ENCODE measurements at places on chromosomes 2 and 18.
A peak's percentile ranks its signal among the peaks of the same experiment; 100 is the strongest.

- no peak for DNase-seq
Measured at GRCh38 chr2:218152777-218153176, 14.0 kb downstream of the CXCR1 start.

DNA sequence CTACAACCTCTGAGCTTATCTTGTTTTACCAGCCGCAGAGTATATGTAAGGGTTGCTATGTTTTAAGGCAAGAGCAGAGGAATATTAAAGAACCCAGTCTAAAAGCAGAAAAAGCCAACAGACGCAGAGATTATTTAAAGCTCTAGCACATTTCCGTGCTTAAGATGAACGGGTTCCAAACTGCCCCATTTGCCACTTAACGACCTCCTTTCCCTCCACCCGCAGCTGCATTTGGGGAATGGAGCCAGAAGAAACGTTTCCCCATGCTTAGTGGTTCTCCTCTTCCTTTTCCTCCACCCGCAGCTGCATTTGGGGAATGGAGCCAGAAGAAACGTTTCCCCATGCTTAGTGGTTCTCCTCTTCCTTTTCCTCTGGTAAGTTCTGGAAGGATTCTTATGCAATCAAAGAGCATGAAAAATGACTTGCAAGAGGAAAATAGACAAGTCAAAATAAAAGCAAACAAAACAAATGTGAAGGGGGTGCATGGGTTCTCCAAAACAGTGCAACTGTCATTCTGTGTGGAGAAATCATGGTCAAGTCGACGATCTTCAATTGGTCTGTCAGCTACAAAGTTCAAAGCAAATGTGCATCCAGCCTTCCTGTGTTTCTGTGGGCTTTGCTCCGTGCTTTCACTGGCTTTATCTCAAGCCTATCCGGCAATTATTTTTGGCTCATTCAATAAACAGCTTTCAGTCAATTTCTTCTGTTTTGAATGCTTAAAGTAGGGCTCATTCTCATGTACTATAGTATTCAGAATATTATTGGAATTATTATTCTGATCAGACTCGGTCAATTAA is 57.8 kb downstream of the DIPK1C start:
- DNase-seq = no peak

- DNase-seq = no peak
Measured at GRCh38 chr18:61556862-61557261, 223.6 kb downstream of the CDH20 start.

- no peak for DNase-seq
Measured at GRCh38 chr2:109528811-109529501, 84.8 kb downstream of the SEPTIN10 start.

GRCh38 chr2:84442888-84443287 is 16.2 kb downstream of the SUCLG1 start:
- no peak for DNase-seq

DNA sequence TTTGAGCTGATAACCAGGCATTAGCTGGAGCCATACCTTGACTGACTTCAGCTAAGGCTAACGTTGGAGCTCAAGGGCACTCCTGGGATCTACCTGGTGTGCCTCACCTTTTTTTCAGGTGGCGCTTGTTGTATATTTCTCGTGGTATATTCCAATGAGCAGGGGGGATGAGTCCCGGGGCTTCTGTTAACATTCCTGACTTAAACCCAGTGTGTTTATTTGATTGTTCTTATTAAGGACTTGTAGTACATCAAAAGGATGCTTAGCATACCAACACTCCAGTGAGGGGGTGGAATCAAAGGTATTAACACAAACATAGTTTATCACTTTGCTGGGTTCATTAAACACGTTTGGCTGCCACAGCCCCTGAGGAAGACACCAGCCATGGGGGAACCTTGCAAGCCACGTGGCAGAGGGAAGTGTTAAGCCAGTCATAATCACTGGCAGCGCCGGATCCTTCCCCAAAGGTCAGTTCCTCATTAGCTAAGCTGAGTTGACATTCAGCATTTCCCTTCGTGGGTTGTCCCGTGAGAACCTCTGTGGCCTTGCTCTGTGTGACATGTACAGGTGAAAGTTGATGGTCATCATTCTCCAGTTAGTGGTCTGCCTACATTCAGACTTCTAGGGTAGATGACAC is 119.5 kb upstream of the MCFD2 start:
- DNase-seq = no peak

DNA sequence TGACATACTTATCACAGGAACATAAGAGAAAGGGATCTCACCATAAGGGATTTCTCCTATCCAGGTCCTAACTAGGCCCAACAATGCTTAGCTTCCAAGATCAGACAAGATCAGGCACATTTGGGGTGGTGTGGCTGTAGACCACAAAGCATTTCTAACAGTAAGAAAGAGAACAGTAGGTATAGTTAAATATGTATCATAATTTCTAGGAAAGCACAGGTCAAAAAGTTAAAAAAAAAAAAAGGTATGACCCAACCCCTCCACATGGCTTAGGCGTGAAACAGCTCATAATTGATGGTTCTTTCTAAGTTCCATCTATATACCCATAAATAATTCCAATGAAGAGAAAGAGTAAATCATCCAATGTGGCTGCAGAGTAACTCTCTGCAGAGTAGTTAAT is 6.9 kb downstream of the PRKD3 start:
- no peak for DNase-seq

DNA sequence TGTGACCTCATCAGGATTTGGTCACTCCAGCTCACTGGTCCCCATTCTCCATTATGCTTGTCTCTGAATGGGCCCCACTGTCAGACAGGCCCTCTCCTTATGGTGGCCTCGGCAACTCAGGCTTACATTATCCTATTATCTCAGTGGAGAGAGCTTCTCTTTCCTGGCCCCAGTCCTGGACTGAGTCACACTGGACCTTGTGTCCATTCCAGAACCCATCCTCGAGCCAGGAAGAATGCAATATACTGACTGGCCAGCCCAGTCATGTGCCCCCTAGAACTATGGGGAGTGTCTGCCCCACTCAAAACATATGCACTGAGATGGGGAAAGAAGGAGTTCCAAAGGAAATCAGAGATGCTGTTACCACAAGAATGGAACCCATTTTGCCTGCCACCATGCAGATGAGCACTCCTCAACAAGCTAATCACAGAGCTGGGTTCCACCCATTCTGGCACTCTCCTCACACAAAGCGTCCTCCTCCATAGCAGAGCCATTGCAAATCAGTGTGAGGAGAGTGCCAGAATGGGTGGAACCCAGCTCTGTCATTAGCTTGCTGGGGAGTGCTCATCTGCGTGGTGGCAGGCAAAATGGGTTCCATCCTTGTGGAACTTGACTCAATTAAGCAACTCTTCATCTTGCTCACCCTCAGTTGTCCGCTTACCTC is 71.9 kb downstream of the CHRNA1 start:
- no peak for DNase-seq

DNA sequence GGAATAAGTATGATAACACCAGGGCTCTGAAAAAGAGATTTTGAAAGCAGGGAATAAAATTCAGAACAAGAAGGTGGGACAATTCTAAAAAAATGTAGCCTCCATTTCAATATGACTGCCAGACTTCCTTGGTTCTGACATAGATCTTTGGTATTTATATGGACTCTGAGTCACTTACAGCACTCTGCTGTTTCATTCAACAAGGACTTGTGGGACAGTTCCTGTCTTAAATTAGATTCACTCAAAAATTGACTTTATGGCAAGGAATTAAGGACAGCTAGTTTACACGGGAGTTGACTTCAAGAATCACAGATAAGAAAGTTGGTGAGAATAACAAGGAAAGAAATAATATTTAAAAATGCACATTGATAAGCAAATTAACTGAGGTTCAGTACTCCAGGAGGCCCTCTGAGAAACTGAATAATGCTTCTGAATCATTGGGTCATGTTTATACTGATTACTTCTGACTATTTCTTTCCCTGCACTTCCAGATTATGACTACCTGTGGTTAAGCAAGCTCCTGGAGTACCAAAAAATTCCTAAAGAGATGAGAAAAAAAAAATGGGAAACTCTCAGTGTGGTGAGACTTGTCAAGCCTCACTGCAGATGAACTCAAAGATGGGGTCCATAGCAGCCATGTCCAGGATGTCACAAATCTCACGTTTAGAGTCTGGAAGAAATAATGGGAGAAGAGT is 828.3 kb upstream of the PIK3C3 start:
- DNase-seq = no peak

DNA sequence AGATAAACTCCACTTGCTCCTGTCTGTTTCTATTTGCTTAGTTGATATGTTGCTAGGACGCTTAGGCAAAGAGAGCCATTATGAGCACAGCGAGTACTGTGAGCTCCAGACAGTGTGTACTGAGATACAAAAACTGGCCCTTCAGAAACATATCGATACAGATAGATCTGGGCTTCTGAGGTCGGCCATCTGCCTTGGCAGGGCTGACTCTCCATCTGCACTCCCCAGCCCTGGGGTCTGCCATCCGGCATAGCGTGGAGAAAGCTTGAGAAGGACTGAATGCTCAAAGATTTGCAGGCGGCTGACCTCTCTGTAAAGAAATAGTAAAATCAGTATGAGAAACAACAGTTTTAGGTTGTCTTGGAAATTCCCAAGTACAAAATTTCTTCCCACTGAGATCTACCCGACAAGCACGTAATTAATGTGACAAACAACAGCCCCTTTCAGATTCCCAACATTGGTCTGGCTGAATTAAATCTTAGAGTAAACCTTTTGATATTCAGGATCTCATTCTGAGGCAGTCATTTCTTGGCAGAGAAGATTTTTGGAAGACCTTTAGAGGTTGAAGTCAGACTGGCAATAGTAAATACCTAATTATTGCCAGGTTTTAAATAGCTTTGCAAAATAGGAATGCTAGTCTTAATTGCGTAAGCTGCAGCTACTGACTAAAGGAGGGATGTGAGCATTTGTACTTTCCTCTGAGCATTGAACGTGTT is 127.4 kb downstream of the CHST9 start:
- no peak for DNase-seq

GRCh38 chr2:15940661-15941480 is 521 bp downstream of the MYCN start:
- no peak for DNase-seq

- DNase-seq = no peak
Measured at GRCh38 chr2:220767591-220768255, 804.4 kb downstream of the EPHA4 start.

GRCh38 chr18:27797484-27797883 is 379.4 kb downstream of the CDH2 start:
- DNase-seq = no peak

GRCh38 chr2:189982780-189983394 is 79.6 kb downstream of the MSTN start:
- DNase-seq = no peak

GRCh38 chr2:2664989-2665833 is 334.1 kb upstream of the MYT1L start:
- peak; percentile 50 for DNase-seq

DNA sequence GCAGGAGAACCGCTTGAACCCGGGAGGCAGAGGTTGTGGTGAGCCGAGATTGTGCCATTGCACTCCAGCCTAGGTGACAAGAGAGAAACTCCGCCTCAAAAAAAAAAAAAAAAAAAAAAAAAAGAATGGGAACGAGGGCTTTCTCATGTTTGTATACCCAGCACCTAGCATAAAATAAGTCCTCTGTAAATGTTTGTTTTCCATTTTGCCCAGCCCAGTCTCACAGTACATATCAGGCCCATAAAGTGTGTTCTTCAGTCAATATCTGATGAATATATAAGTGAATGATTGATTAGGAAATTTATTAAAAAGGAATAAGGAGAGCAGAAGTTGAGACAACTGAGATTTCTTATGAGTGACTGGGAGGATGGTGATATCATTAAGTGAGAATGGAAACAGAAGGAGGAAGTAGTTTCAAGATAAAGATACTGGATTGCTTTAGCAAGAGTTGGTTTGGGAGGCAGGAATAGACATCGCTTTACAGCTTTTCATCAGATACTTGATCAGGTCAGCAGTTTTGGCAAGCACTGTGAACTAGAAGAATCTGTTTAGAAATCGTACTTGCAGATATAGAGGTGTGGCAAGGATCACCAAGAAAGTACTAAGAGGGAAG is 327.5 kb downstream of the KIAA1328 start:
- DNase-seq = no peak

DNA sequence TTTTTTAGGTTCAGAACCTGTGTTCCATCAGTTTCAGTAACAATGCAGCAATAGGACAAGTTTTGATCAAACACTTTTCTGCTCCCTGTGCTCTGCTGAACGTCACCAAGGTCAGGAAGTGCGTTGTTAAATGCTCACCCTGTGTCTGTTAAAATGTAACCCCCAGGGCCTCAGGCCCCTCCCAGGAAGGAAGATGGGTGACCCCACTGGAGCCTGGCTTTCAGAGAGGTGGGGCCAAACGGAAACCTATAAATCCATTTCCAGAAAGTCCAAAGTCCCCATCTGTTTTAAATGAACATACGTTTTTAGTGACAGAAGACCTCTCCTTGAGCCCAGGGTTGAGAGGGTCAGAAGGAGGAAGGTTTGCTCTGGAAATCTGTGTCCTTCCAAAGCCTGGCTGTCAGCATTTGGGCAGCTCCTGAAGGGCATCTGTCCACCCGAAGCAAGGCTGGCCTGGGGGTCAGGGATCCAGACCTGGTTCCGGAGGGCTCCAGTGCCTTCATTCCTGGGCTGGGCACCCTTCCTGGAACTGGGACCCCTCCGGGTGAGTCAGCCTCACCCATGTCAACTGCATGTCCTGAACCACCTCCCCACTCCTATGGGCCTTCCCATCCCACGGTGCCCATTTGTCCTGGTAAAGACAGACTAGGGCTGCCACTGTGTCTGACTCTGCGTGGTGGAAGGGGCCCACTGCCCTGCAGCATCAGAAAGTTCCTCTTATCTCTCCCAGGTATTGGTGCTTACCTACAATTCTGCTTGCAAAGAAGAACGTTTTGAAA is 117.4 kb upstream of the COPS8 start:
- DNase-seq = no peak

- DNase-seq = no peak
Measured at GRCh38 chr2:120769787-120770120, 34.1 kb downstream of the GLI2 start.

DNA sequence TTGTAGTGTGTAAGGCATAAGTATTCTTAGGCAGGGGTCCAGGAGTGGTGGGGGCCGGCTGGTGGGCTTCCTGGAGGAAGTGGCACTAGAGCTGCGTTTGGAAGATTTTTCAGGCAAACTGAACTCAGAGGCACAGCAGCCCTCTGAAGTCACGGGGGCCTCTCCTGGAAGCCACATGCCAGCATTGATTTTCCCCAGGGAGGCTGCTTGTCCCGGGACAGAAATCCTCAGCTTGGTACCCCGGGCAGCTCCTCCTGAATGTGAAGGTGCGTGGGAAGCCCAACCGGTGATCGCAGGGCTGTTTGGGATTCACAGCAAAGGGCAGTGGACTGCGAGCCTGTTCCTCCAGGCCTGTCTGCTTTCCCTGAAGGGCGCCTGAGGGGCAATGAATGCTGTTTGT is 1.6 kb upstream of the PDIA6 start:
- DNase-seq = no peak

DNA sequence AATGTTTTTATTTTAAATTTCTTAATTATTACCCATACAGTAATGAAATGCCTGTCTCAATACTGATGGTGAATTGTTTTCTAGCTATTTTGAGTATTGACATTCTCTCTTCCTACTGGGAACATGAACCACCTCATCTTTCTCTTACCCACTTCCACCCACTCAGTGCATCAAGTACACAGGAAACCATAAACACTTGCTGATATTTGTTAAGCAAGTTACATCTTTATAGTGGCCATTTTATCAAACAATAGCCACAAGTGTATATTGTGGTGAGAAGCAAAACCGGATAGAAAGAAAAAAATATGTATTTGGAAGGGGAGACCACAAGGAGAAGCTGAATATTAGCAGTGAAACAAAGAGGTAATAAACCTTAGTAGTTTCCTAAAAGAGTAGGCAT is 368.1 kb upstream of the HNRNPA3 start:
- no peak for DNase-seq

GRCh38 chr18:22129778-22130177 is 39.6 kb upstream of the GATA6 start:
- no peak for DNase-seq

- DNase-seq = no peak
Measured at GRCh38 chr2:52327641-52328040, 1295.7 kb upstream of the NRXN1 start.
